Small intestine (tissue), 16 donors: ENCODE measurements at places on chromosomes 1 and 21. TPM values are rescaled to one million over a fixed set of nuclear protein-coding genes. Genes with fewer than 3 reads are reported as not detected.
A peak's percentile ranks its signal among the peaks of the same experiment; 100 is the strongest.

DNA sequence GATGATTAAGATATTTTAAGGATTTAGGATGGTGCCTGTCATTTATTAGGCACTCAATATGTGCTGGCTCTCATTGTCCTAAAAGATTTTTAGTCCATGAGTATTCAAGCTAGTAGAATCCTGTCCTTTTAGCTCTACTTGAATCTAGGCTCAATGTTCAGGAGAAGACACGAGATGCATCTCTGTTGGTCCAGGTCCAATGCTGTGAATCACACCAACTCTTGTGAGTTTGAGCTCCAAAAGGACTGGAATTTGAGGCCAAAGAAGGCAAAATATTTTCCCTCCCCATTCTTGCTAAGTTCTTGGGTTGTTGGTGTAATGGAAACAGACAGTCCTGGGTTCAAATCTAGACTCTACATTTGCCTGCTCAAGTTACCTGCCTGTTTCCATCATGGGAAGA lies 1.4 kb upstream of the PODN start:
- peaks cover 2% of the 10 kb centered on the region for H3K4me1 ChIP-seq
- H3K27ac ChIP-seq: peak overlapping the region; percentile 36
- no peaks in the 10 kb centered on the region for H3K36me3 ChIP-seq
- no peak overlapping the region for H3K4me3 ChIP-seq

Gene OPTC
- not detected for polyA plus RNA-seq

DNA sequence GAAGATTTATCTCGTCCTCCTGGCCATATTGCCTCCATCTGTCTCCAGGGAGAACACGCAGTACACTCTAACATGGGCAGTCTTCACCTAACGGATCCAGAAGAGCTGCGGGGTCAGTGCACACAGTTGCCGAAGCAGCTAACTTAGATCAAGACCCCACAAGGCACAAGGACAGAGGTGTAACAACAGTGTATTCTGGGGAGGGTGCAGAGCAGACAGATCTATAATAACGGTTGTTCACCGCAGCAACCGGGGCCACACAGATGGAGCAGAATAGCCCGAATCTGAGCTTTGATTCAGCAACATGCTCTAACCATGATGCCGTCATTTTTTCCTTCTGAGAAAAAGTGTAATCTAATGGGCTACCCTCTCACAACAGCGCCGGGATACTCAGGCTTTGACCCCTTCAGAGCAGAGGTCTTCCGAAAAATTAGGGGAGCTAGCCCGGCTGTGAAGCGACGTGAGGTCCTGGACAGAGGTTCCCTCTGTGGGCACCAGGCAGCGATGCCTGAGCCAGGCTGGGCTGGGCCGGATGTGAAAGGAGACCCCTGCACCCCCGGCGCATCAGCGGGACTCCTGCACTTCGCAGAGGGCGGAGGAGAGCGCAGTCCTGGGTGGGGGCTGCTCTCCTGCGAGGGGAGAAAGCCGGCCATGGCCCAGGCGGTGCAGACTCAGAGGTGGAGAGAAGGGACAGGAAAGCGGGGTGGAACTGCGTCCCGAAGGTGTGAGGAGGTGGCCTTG lies 57.5 kb downstream of the BCL9 start:
- H3K27ac ChIP-seq: peak overlapping the region; percentile 92
- peaks cover 8% of the 10 kb centered on the region for H3K4me1 ChIP-seq
- no peaks in the 10 kb centered on the region for H3K27me3 ChIP-seq
- no peaks in the 10 kb centered on the region for H3K36me3 ChIP-seq
- peak overlapping the region; percentile 73 for H3K4me3 ChIP-seq

Gene EFNA1
- 136 TPM for polyA plus RNA-seq

DNA sequence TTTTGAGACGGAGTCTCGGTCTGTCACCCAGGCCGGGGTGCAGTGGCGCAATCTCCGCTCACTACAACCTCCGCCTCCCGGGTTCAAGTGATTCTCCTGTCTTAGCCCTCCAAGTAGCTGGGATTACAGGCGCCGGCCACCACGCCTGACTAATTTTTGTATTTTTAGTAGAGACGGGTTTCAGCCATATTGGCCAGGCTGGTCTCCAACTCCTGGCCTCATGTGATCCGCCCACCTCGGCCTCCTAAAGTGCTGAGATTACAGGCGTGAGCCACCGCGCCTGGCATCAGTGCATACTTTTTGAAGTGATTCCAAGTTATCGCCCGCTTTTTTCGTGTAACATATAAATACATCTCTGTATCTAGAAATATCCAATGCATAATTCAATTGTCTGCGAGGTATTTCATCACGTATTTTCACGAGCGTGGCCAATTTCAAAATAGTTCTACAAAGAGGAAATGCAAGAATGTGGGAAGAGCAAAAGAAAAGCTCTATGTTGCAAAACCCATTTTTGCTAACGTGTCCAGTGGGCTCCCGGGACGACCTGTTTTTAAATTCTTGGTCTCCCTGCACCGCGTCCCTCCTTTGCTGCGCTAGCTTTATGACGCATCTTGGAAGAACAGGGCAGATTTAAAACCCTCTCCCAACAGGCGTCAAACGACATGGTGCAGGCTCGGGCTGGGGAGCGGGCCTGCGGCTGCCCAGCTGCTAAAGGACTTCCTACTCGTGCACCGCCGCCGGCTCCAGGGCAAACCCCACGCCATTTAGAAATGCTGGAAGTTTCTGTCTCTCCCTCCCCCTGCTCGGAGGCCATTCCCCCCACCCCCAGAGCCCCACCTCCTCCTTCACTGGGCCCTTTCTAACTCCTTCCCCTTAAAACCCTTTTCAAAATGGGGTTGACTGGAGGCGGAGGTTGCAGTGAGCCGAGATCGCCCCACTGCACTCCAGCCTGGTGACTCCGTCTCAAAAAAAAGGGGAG lies 923 bp upstream of the IFNGR2 start:
- H3K36me3 ChIP-seq: peaks cover 15% of the 10 kb centered on the region
- peak; percentile 68 for DNase-seq
- H3K4me1 ChIP-seq: peaks cover 6% of the 10 kb centered on the region
- peak overlapping the region; percentile 44 for H3K4me3 ChIP-seq
- peak overlapping the region; percentile 74 for H3K27ac ChIP-seq

- no peak for DNase-seq
- H3K27me3 ChIP-seq: no peaks in the 10 kb centered on the region
- no peaks in the 10 kb centered on the region for H3K36me3 ChIP-seq
- no peak overlapping the region for H3K4me3 ChIP-seq
These were observed 59.5 kb upstream of the KDM4A start for GRCh38 chr1:43590388-43590925.

GRCh38 chr1:204003536-204003935 lies 69.4 kb upstream of the SOX13 start:
- no peak for DNase-seq
- H3K27ac ChIP-seq: no peak overlapping the region
- H3K36me3 ChIP-seq: no peaks in the 10 kb centered on the region
- no peaks in the 10 kb centered on the region for H3K27me3 ChIP-seq
- no peak overlapping the region for H3K4me3 ChIP-seq

DNA sequence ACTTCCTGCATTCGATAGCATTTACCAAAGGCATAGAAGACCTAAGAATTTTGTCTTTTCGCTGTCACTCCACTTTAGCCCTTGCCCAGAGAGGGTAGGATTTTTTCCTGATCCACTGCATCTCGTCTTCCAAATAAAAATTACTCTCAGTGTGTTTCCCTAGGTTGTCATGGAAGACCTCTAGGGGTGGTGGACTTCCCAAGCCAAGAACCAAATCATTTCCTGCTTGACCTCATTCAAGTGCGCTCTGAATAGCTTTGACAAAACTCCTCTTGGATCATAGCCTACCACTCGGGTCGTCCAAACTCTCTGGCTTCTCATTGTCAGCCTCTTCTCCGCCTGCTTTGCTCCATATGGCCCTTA lies 431 bp upstream of the C1orf52 start:
- H3K4me1 ChIP-seq: peaks cover 2% of the 10 kb centered on the region
- DNase-seq: no peak
- peak overlapping the region; percentile 84 for H3K27ac ChIP-seq
- no peaks in the 10 kb centered on the region for H3K36me3 ChIP-seq
- H3K4me3 ChIP-seq: no peak overlapping the region

Gene KRTAP19-1
- polyA plus RNA-seq: not detected

Gene ITLN2
- polyA plus RNA-seq: 90.2 TPM

- H3K27me3 ChIP-seq: no peaks in the 10 kb centered on the region
- H3K4me3 ChIP-seq: no peak overlapping the region
- no peak for DNase-seq
- H3K27ac ChIP-seq: no peak overlapping the region
- no peaks in the 10 kb centered on the region for H3K4me1 ChIP-seq
These were observed 1042.0 kb upstream of the B3GALT2 start for GRCh38 chr1:194228427-194228826.

DNA sequence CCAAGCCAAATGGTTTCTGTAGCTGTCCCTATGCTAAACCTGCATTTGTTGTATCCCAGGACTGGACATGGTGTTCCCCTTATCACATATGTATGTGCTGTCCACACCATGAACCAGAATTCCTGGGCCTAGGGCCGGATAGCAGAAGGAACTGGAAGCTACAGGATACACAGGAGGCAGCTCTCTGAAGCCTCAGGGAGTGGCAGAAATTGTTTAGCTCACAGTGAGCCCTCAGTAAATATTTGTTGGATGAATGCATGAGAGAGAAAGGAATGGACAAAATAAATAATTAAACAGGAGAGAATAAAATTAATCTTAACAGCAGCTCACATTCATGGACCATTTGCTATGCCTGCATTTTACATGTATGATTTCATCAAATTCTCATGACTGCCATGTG lies 2.1 kb downstream of the NIPAL3 start:
- peak; percentile 4 for DNase-seq
- no peak overlapping the region for H3K4me3 ChIP-seq
- peaks cover 5% of the 10 kb centered on the region for H3K36me3 ChIP-seq
- H3K4me1 ChIP-seq: no peaks in the 10 kb centered on the region
- H3K27me3 ChIP-seq: no peaks in the 10 kb centered on the region

DNA sequence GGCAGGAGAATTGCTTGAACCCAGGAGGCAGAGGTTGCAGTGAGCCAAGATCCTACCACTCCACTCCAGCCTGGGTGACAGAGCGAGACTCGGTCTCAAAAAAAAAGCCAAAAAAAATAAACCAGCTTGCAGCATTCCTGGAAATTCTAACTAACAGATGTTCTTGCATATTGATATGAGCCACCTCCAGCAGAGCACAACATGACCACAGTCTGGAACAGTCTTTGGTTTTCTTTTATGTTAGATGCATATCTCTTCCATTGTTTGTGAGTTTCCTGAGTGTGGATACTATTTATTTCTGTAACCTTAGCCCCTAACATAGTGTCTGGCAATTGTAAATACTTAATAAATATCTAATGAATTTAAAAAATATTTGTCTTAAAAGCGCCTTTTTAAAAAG lies 23.9 kb downstream of the IFNAR1 start:
- peaks cover 20% of the 10 kb centered on the region for H3K36me3 ChIP-seq
- no peaks in the 10 kb centered on the region for H3K27me3 ChIP-seq
- no peak overlapping the region for H3K4me3 ChIP-seq
- H3K27ac ChIP-seq: no peak overlapping the region
- no peak for DNase-seq
